NCI-H526 (cell line): ENCODE measurements at places on chromosomes 5 and 9.

DNA sequence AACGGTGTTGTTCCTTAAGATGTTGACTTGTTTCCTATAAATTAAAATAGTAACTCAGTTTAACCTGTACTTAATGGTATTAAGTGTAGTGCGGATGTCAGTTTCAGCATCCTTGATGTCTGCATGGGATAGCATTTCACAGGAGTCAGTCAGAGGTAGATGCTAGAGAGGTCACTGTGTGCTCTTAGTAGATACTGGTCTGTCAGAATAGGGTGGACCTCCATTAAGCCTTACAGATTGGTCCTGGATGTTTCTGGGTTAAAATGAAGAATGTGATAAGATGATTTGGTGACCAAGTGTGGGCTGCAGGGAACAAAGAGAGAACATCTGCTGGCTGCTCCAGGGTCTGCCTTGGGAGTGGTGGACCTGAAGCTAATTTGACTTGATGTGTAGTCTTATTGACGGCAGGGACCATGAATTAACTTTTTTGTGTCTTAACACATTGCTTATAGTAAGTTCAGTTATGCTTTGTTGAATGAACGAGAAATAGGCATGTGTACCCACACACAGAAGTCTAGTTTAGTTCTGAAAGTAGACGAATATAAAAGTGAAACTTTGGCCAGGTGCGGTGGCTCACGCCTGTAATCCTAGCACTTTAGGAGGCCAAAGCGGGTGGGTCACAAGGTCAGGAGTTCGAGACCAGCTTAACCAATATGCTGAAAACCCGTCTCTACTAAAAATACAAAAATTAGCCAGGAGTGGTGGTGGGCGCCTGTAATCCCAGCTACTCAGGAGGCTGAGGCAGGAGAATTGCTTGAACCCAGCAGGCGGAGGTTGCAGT, 12.5 kb downstream of the RAB24 start:
- no peak for DNase-seq

DNA sequence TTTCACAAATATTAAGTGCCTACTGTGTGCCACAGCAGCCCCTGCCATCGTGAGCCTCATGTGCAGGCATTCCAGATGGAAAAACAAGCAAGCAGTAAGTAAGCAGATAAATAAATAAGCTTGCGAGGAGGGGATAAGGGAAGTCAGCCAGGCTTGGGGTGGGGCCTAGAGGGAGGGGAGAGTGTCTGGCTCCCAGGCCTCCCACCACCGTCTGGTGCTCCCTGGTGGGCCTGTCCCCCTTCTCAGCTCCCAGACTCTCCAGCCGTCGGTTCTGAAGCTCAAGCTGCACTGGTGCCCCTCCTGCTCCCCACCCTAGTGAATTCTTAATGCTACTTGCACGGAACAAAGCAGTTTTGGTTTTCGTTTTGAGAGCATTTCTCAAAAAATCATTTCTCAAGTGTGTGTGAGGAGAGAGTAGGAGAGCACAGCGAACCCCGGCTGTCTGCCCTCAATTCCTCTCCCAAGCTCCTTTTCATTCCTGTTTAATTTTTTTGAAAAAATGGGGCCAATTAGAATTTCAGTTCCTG, 6.6 kb upstream of the IER5L start:
- no peak for DNase-seq

DNA sequence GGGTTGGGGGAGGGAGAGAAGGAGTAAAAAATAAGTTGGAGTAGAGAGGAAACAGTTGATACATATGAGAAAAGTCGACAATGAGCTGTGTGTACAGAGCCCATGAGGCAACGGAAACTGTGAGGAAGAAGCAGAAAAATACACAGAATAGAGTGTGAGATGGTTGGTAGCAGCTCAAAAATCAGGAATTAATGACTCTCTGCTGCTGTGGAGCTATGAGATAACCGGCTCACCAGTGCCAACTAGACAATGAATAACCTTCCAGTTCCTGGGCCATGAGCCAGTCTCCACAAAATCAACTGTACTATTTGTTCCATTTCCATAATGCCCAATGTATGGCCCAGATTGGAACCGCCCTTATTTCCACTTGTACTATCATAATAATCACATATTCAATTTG, 53.1 kb upstream of the NREP start:
- DNase-seq: no peak

DNA sequence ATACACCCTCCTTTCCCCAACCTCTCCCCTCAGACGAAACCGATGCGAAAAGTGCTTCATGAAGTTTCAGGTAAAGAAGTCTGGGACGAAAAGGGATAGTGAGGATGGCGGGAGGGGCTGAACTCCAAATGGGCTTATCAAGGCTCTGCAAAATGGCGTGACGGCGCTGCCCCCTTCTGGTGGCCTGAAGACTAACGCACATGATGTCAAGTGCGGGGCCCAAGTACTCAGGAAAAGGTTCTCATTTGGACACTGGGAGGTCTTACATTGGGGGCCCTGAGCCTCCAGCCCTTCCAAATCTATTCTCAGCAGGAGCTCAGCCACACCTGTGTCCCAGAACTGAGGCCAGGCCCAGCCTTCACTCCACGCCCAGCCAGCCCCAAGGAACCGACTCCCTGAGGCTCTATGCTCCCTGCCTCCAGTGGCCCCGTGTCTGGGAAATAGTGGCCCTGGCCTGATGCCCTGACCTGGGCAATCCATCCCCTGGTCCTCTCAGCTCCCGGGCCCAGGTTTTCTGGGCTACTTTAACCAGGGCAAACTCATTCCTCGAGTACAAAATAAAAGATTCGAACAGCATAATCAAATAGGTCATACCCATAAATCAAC, 119.9 kb downstream of the KCNIP1 start:
- DNase-seq: peak; percentile 13

DNA sequence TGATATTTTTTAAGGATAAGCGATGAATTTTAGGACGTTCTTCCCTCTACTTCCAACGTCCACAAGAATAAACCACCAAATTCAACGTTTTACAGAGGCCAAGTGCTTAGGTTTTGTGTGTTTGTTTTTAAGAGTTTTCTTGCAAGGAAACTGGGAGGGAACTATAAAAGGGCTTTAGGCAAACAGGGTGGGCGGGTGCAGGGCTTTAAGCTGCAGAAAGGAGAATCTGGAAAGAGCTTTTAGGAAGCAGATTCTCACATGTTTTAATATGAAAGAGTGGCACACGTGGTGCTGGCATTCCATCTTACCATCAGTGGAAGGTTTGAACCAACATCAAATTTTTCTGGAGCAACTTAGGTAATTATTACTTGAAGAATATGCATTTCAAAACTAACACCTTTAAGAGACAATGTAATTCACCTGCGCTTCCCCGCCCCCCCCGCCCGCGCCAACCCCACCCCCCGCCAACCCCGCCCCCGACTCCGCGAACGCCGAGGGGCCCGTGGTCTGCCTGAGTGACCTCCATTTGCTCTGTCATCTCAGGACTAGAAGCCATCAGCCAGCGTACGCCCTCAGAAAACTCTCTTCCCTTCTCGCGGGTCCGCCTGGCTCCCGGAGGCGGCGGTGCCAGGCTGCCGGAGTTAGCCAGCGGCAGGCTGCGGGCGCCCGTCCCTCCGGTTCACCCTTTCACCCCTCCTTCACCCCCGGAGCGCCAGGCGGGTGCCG, 911 bp upstream of the PIK3R1 start:
- DNase-seq: no peak

DNA sequence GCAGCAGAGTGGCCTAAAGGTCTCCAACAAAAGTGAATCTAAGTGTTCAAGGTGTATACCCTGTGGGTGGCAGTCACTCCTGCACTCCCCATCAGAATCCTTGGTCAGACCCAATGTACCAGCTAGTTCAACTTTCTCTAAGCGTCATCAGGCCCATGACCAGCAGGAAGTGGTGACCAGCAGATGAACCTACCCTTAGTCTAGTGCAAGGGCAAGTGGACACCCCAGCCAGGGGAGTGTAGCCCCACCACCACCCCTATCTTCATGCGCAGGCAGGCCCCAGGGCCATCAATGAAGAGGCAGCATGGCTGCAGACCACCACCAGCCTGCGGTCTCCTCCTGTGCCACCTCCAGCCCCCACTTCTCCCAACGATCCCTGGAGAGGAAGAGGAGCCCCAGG, 213.1 kb downstream of the AGTPBP1 start:
- no peak for DNase-seq

GRCh38 chr9:38432922-38433510, 8.8 kb upstream of the IGFBPL1 start:
- DNase-seq: peak; percentile 74
